ENCODE measurements at places on chromosomes 1 and 21.

DNA sequence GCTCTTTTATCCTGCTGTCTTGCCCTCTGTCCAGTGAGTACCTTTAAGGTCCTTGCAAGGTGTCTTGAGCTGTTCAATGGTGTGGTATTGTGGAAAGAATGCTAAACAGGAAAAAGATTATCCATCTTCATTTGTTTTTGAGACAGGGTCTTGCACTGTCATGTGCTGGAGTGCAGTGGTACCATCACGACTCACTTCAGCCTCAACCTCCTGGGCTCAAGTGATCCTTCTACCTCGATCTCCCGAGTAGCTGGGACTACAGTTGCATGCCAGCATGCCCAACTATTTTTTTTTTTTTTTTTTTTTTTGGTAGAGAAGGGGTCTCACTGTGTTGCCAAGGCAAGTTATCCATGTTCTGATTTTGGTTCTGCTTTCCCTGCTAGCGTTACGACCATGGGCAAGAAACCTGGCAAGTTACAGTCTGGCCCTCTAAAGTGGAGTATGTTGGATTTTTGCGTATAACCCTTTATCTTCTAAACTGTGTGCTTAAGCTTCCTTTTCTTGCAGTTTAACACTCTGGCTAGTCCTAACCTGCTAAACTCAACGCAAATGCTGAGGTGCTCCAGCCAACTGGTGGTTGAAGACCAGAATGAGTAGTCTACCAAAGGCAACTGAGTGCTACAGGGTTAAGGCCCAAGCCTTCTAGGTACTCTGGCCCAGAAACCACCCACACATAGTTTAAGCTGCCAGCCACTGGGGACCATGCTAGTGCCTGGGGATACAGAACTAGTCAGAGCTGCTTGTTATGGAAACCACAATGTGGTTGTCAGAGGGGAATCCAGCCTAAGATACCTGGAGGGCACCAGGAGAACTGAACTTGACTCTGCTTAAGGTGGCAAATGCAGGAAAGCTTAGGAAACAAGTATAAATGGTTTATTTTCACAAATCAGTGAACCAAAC is 7.9 kb downstream of the RPL11 start:
- DNase-seq, result no peak

DNA sequence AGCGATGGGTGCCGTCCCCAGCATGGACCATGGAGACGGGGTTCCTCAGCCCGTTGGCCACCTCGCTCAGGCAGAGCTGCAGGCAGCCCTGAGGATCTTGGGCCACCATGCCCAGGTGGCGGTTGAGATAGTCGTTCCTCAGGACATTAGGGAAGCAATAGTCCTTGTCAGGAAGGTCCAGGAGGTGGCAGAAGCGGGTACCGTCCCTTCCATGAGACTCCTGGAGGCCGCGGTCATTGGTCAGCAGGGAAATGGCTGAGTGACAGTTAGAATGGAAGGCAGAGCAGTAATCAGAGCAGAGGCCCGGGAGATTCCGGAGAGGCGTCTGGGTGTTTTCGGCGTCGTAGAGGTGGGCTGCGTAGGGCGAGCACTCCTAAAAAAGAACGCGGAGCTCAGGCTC is 4.1 kb downstream of the HHIPL2 start:
- no peak for DNase-seq

DNA sequence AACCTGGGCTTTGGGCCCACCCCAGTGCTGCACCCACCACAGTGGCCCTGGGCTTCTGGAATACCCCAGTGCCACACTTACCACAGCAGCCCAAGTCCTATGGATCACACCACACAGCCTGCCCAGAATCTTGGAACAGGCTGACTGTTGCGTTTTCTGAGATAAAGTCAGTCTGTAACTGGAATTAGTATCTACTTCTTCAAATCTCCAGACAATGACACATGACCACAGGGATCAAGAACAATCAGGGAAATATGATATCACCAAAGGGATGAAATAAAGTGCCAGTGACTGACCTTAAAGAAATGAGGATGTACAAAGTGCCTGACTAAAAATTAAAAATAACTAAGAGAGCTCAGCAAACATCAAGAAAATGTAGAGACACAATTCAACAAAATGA is 239.7 kb upstream of the PLD5 start:
- DNase-seq, result no peak

DNA sequence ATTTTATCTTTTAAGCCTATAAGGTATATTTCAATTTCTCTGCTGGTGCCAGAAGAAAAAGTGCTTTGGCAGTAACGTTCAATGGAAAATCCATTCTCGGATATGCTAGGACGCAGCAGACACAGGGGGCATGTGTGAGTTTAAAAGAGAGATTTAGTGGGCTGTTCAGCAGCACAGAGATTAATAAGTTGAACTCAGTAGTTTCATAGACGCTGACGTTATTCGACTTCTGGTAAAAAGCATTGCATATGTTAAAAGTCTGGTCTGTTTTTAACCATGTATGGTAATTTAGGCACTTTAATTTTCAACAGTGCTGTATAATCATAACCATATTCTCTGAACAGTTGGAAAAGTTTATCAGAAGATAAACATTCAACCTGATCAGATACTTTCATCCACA is 99.6 kb downstream of the ATP6V1G3 start:
- no peak for DNase-seq

DNA sequence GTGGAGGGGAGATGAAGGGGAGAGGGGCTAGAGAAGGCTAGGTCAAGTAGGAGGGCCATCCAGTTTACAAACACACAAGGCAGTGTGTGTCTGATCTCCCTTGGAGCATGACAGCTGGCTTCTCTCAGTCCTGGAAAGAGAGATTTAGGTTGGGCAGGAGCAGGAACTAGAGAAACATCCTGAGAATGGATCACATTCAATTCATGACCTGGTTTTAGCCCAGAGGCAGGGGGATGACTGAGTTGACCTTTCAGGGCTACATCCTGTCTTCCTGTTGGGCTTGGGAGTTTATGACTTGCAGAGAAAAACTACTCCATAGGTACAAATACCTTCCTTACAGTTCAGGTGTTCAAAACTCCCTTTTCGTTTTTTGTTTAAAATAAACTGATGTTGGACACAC is 97.0 kb downstream of the IGSF21 start:
- DNase-seq, result no peak

DNA sequence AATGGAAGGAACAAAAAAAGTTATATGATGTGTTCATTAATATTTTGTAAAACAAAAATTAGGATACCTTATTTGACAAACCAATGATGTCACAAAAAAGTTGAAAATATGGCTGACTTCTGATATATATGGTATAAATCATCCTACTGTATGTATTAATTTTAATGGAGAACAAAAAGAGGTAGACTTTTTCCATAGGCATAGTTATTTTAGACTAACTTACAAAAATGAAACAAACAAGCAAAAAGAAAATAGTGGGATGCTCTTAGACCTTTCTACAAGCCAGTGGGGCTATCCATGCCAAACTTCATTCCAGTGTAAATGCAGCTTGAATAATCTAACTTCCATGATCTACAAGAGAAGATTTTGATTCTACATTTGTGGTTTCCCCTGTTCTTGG is 522 bp upstream of the SPTA1 start:
- no peak for DNase-seq

DNA sequence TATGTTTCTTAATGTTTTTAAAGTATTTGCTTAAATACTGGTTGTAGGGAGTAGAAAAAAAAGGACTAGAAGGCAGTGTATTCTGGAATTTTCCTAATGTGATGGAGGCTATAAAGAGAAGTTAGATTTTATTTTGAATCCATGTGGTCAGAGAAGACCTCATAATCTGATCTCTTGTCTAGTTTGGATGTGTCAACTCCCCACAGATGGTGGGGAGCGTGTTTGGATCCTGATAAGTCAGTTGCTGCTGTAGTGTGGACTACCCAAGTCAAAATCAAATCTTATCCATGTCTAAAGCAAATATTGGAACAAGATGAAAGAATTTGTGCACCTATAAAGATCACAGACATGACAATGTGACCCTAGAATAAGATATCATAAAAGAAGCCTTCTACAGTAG is 918.0 kb downstream of the LTN1 start:
- no peak for DNase-seq

- peak; percentile 1 for DNase-seq
Measured at GRCh38 chr1:221045842-221046831, 166.9 kb downstream of the HLX start.

- no peak for DNase-seq
Measured at GRCh38 chr1:87806379-87807094, 477.9 kb downstream of the LMO4 start.

DNA sequence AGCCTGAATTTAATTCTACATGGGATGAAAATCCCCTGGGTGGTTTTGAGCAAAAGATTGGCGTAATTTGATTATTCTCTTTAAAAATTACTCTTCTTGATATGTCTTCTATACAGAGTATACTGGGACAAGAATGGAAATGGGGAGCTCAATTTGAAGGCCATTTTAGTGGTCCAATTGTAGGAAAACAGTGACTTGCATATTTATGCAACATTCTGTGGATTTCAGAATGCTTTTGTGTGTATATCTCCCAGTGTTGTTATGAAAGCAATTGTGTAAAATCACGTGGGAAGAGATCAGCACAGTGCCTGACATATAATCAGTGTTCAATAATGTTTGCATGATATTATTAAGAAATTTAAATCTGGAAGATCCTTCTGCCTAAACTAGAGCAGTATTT is 575.9 kb upstream of the PBX1 start:
- no peak for DNase-seq

- no peak for DNase-seq
Measured at GRCh38 chr21:38958323-38958705, 152.6 kb downstream of the ETS2 start.

DNA sequence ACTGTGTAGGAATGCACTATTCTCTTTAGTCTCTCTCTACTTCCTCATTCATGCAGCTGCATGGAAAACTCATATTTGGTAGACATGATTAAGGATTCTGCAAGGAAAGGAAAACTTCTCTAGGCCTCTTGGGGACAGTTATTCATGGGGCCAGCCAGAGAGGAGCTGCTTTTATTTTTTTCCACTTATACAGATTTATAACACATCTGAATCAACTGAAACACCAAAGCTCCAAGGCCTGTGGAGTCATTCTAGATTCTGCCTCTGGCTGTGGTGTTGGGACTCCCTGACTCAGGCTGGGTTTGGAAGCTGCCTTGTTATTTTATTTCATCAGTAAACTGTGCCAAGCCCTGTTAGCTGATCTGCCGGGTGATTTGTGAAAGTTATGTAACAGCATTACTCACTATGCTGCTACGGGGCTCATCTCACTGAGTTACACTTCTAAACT is 83.9 kb upstream of the EDEM3 start:
- DNase-seq, result peak; percentile 55

- no peak for DNase-seq
Measured at GRCh38 chr1:202981939-202982338, 14.9 kb upstream of the CYB5R1 start.

GRCh38 chr1:151273924-151274466 is 8.1 kb upstream of the ZNF687 start:
- no peak for DNase-seq

Measured in GF-D8 (cell line).